ENCODE measurements at places on chromosomes 11 and 22.

GRCh38 chr11:61117168-61117520 lies 14.9 kb downstream of the CD5 start:
- DNase-seq, result no peak

- DNase-seq, result no peak
Observed at GRCh38 chr11:14898906-14899305, 6.9 kb upstream of the CYP2R1 start.

DNA sequence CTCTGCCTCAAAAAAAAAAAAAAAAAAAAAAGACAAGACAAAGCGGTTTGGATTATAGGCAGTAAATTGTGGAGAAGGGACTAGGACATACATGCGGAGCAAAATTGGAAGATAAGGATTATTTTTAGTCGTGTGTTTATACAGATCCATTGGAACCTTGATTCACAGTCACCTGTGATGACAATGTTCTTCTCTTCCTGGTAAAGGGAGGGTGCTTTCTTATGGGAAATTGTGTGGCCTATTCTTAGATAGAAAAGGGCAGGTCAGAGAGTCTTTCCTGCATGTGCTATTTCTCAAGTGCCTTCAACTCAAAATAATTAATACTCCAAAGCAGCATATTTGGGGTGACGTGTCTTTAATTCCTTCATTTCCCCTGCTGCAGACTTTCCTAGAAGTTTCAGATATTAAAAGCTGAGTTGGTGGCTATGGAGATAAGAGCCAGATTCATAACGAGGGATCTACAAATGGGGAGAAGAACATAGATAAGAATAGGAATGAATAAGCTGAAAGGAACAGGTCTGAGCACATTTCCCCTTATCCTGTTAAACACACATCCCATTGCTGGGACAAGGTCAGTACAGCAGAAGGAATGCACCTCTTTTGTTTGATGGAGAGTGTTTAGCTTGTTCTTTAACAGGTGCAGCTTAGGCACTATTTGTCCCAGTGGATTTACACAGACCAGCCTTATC lies 22.5 kb downstream of the GSTT2B start:
- DNase-seq, result no peak

DNA sequence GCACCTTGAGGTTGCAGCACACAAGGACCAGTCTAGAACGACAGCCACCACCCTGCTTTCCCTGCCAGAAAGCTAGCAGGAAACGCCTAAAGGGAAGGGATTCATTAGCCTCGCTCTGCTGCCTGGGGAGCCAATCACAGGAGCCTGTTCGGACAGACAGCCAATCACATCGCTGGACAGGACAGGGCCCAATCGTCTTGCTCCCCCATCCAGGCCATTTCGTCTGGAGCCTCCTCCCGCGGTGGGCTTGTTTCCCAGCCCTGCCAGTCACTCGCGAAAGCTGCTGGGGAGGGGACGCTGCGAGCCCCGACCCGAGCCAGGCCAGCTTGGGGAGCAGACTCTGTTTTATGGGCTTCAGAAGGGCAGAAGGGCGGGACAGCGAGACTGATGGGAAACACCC lies 79.8 kb upstream of the NCAM1 start:
- DNase-seq, result peak; percentile 87

DNA sequence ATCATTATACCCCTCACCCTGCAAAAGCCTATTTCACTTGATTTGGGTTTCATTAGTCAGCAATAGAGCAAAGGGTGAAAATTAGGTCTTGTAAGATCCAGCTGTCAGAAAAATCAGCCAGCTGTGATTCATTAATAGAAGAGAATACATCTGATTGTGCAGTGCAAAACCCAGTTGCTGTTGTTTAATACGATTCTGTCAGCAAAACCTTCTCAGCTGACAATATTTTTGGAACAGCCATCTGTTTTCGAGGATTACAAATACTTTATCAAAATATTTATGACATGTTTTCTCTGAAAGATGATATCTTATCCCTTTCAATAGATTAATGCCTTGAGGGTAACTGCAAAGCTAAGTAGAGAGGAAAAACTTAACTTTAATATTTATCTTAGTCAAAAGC lies 1354.0 kb upstream of the RAG2 start:
- no peak for DNase-seq

GRCh38 chr11:18088966-18089365 lies 16.9 kb downstream of the SAAL1 start:
- no peak for DNase-seq

DNA sequence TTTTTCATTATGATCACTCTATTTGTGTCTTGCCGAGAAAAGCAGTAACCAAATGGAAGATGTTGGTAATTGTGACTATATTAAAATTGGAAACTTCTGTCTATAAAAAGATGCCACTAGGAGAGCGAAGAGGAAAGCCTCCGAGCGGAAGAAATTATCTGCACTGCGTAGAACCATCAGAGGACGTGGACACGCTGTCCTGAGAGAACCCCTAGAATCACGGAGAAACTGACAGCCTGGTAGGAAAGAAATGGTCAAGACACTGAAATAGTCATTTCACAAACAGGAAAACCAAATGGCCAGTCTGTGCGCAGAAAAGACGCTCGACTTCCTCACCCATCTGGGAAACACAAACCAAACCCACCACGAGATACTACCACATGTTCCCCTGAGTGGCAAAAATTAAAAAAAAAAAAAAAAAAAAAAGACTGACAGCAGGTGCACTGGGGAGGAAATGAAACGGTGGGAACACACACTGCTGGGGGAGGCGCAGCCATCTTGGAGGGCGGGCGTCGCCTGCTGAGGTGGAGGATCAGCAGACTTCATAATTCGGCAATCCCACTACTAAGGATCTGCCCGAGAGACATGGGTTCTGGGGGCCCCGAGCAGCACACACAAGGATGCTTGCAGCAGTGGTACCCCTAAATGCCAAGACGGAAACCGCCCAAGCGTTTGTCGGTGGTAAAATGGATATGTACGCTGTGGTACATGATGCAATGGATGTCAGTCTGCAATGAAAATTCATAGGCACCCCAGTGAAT lies 21.3 kb downstream of the IFITM10 start:
- no peak for DNase-seq

DNA sequence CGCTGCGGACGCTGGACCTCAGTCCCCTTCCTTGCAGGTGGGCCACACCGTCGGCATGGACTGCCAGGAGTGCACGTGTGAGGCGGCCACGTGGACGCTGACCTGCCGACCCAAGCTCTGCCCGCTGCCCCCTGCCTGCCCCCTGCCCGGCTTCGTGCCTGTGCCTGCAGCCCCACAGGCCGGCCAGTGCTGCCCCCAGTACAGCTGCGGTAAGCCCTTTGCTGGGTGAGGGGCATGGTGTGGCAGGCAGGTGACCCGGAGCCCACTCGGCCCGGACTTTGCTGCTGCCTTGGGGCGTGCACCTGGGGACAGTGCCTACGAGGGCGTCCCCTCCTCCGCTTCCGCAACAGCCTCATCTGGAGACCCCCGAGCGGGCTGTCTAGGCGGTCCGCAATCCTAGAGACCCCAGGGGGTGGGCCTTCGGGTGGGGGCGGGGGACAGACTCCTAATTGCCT lies 25.4 kb upstream of the MUC5B start:
- DNase-seq, result no peak
